NCI-H2171 (cell line): ENCODE measurements at places on chromosomes 4 and X.

DNA sequence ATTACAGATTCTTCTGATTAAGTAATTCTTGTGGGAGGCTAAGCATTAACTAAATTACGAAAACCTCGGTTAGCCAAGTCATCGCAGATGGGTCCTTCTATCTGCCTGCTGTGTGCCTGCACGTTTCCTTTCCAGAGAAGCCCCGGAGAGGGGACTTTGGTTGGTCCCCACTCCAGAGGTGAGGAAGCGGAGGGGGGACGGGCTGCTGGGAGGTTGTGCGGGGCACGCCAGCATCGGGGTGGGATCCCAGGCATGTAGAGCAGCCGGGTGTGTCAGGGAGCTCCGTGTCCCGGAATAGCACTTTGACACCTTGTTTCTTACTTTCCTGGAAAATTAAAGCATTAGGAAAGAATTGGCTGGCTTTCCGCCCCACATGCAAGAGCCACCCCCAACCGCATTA, 26.6 kb downstream of the PIGG start:
- no peak for DNase-seq

- DNase-seq: no peak
Observed at GRCh38 chr4:40227284-40227683, 30.5 kb downstream of the RHOH start.

GRCh38 chr4:52212702-52213101, 161.6 kb downstream of the SPATA18 start:
- DNase-seq: no peak

DNA sequence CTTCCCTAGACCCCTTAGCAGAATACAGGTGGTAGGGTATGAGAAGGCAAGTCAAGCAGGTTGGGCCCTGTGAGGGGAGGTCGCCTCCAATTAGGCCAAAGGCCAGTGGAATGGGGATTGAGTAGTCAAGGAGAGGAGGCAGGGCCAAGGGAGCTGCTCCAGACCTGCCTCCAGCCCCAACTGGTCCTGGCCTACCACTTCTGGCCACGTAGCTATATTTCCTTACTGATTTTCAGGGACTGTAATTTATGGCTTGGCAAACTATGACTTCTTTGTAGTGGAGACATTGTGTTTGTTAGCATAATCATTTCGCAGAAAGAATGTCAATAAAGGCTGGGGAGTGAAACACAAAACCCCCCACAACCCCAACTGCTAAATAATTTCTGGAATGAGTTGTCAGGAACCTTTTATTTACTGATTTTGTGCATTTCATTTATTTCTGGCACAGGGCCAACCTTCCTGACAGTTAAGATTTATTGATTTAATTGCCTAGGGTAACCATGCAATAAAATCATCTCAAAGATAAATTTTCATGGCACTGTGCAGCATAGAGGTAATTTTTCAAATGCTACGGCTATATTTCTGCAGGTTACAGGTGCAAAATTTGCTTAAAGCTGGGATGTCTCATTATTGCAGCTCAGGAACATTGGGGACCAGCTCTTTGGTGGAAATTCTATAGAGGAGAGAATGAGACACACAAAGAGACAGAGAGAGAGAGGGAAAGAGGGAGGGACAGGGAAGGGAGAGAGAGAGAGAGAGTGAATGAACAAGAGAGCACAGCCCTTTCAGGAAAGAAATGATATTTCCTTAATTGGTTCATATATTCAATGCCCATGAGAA, 494.9 kb downstream of the IDS start:
- DNase-seq: no peak

GRCh38 chr4:82638479-82638878, 76.7 kb upstream of the TMEM150C start:
- no peak for DNase-seq

GRCh38 chr4:93061826-93062225, 758.1 kb downstream of the GRID2 start:
- DNase-seq: no peak

- no peak for DNase-seq
Observed at GRCh38 chr4:15753786-15754185, 24.3 kb upstream of the CD38 start.

GRCh38 chr4:153533387-153533786, 67.2 kb downstream of the TMEM131L start:
- no peak for DNase-seq

- no peak for DNase-seq
Observed at GRCh38 chr4:535181-535923, 36.3 kb downstream of the PIGG start.

GRCh38 chrX:123185721-123186120, 1.6 kb downstream of the GRIA3 start:
- DNase-seq: no peak

GRCh38 chrX:27186671-27187070, 276.5 kb downstream of the PPP4R3C start:
- peak; percentile 2 for DNase-seq

GRCh38 chrX:123869488-123869887, 9.6 kb downstream of the XIAP start:
- no peak for DNase-seq

DNA sequence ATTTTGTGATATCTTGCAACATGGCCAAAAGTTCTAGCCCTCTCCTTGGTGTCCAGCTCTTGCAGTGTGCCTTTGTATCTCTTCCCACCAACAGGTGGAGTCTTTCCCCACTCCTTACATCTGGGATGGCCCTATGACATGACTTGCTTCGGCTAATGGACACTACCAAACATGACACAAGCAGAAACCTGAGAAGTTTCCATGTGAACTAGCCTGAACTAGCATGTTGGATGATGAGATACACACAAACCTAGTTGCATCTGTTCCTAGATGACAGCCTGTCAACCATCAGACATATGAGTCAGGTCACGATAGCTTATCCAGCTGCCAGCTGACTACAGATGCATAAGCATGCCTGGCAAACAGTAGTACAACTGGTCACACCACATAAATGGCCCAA, 207.5 kb upstream of the FTHL17 start:
- no peak for DNase-seq

- no peak for DNase-seq
Observed at GRCh38 chr4:188145601-188146000, 6.4 kb downstream of the TRIML1 start.

DNA sequence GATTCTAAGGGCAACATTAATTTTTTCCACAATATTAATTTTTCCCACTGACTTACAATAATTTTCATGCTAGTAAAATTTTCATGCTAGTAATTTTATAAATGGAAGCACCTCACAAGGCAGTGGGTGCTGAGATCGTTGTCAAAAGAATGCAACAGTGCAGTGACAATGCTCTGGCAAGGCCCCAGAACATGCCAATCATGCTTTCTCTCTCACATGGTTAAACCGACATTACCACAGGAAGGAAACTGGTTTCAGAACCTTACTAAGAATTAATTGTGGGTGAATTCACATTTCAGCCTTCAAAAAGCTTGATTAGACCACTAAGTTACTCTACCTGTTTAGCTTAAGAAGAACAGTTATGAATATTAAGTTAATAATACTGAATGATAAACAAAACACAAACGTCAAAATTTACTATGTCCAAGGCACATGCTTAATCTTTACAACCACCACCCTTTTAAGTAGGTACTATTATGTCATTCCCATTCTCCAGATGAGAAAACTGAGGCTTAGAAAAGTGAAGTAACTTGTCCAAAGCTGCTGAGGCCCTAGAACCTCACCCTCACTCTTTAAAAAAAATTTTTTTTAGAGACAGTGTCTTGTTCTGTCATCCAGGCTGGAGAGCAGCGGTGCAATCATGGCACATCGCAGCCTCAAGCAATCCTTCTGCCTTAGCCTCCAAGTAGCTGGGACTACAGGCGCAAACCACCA, 10.0 kb upstream of the OPHN1 start:
- no peak for DNase-seq

DNA sequence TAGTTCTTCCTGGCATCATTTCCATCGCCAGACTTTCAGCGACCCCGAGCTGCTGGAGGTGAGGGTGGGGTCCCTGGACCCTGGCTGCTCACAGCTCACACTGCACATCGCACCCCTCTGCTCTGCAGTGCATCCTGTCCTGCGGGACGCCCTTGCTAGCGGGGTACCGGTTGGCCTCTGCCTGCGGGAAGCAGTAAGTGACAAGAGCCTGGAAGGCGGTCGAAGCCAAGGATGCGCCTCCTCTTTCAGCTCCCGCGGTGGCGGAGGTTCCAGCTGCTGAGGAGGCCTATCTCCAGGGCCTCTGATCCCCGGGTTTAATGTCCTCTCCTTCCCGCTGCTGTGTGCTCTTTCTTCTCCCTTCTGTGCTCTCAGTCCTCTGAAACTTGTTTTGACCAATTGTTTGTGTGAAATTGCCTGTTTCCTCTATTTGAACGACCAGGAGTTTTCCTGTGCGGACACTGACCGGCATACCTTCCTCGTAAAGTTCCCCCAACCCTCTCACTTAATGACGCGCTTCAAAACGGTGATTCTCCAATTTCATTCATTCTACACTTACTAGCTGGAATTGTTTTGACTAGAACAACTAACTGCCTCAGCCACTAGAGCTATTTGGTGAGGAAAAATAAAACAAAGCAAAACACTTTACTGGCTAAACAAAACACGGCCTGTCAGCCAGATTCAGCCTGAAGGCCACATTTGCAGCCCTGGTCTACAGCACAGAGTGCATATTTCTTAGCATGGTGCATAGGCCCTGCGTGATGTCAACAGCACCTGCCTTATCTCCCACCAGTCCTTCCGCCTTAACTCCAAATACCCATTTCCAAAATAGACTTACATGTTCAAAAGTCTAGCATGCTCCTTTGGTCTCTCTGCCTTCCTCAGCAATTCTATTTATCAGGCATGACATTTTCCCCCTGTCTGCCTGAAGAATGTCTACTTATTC, 28.0 kb downstream of the MGAT4D start:
- DNase-seq: no peak

DNA sequence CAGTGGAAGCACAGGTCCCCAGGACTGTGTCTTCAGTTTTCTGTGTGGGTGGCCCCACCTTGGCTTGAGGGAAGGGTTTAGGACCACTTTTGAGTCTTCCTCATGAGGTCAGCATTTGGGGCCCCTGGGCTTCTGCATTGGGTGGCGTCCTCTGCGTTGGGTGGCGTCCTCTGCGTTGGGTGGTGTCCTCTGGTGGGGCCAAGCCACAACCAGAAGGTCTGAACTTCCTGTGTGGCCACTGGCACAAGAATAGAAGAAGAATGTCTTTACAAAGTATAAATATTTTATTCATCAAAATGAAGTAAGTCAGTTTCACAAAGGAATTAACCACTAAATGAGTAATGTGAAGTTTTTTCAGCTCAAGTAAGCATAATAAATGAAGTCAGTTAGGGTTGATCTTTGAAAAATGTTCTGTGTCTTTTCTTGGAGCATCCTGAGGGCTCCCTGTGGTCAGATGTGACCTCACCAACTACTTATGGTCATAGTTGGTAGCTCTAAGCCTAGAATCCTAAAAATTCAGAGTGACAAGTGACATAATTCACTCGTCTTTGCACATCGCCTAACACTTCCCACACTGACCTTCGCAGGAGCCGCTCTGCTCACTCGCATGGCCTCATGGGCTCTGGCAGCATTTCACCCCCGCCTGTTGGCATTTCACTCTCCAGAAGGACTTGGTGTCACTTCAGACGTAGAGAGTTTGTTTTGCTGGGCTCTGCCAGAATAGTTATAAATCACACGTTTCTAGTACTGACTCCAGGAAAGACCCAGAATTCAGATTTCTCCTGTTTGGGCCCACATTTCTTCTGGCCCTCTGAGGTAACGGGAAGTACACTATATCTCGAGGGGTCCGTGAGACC, 39.0 kb upstream of the HGFAC start:
- no peak for DNase-seq

GRCh38 chr4:3871881-3872833, 106.0 kb downstream of the ADRA2C start:
- no peak for DNase-seq

DNA sequence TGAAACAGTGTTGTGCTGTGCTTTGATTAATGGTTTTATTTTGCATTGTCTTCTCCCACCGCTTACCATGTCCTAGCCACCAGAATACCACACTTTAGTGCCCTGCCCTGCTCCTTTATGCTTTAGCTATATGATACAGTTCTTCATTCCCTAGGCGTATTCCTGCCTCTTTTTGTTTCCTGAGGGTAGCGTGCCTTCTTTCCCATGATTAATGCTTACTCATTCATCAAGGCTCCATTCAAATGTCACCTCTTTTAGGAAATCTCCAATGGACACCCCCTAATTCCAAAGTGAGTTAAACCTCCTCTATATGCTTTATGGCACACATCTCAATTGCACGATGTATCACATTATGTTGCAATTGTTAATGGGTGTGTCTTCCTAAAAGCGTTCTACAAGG, 46.3 kb downstream of the SPANXD start:
- DNase-seq: no peak

- no peak for DNase-seq
Observed at GRCh38 chr4:4424499-4425115, 37.7 kb downstream of the NSG1 start.

- DNase-seq: no peak
Observed at GRCh38 chr4:129371065-129371464, 275.1 kb downstream of the C4orf33 start.

GRCh38 chr4:42633605-42634388, 23.1 kb downstream of the ATP8A1 start:
- DNase-seq: no peak

DNA sequence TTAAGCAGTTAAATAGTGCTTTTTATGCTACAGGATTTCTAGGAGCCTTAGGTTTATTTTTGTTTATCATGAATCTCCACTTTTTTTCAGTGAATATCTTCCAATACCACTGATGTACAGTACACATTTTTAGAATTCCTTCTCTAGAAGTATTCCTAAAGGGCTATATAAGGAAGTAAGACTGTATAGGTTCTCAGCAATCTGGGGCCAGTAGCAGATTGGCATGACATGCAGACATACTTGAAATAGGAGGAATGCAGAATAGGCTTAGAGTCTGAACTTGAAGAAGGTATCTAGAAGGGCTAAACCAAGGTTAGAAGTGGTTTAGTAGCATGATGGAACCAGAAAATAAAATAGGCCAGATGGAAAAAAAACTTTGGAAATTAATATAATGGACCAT, 29.8 kb downstream of the HEPH start:
- no peak for DNase-seq

GRCh38 chr4:77827343-77827742, 8.2 kb upstream of the CNOT6L start:
- DNase-seq: no peak

GRCh38 chr4:127548990-127549925, 83.5 kb upstream of the INTU start:
- no peak for DNase-seq

DNA sequence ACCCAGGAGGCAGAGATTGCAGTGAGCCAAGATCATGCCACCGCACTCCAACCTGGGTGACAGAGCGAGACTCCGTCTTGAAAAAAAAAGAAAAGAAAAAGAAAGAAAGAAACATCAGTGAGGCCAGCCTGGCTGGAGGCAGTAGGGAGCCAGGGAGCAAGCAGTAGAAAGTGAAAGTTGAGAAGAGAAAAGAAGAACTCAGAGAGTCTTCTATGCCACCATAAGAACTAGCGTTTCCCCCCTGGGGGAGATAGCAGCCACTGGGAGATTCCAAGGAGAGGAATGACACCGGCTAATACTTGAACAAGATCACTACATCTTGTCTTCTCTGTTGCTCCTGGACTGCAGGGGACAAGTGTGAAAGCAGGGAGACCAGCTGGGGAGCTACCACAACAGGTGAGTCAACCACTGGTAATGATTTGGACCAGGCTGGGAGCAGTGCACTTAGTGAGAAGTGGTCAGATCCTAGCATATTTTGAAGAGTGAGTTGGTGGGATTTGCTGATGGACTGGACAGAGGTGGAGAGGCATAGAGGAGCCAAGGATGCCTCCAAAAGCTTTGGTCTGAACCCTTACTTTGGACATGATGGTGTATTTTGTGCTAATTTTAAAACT, 33.4 kb downstream of the SLC2A9 start:
- DNase-seq: no peak

GRCh38 chrX:25383196-25383595, 367.4 kb upstream of the ARX start:
- DNase-seq: no peak

- DNase-seq: no peak
Observed at GRCh38 chr4:88600176-88600838, 8.0 kb downstream of the HERC3 start.
